ENCODE measurements at places on chromosomes 4 and X.

DNA sequence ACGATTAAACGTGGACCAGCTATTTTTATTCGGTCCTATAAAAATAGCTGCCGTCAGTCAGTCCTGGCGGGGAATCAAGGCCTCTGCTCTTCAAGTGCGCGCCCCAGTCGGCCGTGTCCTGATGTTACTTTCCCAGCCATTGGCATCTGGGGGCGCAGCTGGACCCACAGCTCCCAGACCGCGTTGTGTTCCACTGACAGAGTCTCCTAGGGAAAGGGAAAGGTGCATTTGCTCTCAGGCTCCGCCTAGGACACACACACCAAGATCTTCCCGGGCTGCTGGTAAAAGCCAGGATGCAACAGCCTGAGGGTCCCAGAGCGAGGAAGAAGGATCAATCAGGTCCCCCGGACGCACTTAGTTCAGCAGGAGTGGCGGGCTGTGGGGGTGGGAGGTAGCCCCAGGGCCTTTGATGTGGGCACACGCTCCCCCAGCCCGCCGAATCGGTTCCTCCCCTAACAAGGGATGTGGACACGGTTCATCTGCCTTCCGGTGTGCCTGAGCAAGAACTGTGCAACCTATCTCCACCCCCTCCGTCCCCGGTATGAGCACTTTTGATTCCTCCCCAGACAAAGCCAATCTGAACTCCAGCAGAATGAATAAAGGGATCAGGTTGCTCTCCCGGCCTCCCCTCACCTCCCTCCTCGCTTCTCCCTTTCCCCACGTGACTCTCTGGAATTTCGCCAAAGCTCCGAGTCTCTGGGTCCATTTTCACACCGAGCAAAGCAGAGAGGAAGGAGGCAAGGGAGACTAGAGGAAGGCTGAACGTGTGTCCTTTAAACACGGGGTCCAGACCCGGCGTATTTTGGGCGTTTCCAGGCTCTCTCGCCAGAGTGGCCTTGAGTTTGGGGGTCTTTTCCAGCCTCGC lies 626 bp upstream of the FRAS1 start:
- peak; percentile 96 for DNase-seq

- no peak for DNase-seq
Measured at GRCh38 chr4:2333356-2333841, 71.5 kb upstream of the MXD4 start.

DNA sequence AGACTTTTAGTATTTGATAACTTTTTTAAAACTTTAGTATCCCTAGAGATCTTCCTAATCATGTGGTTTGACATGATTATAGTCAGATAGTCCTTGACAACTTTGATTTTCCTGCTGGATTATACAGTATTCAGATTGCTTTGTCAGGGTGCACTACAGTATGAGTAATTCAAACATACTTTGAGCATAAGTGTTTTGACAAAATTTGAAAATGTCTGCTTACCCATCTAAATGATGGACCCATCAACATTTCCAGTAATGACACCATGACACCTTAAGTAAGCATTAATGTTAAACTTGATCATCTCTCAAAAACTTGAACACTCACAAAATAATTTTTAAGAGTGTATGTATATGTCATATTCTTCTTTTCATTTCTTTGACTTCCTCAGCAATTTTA lies 514.5 kb upstream of the SMIM31 start:
- no peak for DNase-seq

- DNase-seq: no peak
Measured at GRCh38 chrX:148905400-148905799, 405.0 kb downstream of the AFF2 start.

- DNase-seq: no peak
Measured at GRCh38 chrX:105307762-105308161, 87.3 kb upstream of the TEX13A start.

DNA sequence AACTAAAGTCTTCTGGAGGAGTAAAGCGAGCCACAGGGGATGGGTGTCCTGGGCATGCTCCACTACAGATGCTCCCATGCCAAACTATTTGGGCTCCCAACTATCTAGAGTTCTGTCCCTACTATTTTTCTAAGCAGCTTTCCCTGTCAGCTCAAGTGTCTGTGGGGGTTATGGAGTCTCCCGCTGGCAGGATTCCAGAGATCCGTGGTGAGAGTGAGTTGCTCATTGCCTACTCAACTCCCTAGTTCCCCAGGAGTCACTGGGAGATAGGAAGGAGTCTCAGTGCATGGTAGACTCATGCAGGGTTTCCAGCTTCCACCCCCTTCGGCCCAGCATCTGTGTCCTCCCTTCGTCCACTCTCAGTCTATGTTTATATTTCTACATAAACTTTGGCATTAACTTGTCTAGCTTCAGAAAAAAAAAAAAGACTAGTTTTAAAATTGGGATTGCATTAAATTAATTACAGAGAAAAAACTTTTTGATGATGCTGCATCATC lies 55.1 kb upstream of the INPP4B start:
- no peak for DNase-seq

DNA sequence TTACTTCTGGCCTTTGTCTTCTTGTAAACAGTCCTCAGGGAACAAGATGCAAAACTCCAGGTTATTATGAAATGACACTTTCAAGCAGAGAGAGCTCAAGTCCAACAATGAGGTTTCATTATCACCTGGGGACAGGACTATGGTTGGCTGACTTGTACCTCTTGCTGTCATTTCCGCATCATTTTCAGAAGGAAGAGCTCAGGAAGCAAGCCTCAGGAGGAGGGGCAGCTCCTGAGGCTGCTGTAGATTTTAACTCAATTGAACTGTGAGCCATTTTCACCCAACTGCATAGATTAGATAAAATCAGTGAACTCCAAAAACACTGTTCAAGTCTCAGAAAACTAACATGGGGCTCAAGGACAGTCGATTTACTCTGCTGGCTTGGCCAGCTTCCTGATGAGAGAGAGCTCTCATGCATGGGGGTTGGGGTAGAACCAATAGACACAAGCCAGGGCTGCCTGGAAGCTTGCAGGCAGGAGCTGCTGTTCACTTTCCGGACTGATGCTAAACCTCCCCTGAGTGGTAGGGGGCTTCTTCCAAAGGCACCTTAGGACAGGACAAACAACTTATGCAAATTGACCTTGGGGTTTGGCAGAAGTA lies 23.6 kb downstream of the TMEM255A start:
- DNase-seq: no peak

GRCh38 chrX:134460862-134461220 lies 876 bp downstream of the HPRT1 start:
- peak; percentile 31 for DNase-seq

DNA sequence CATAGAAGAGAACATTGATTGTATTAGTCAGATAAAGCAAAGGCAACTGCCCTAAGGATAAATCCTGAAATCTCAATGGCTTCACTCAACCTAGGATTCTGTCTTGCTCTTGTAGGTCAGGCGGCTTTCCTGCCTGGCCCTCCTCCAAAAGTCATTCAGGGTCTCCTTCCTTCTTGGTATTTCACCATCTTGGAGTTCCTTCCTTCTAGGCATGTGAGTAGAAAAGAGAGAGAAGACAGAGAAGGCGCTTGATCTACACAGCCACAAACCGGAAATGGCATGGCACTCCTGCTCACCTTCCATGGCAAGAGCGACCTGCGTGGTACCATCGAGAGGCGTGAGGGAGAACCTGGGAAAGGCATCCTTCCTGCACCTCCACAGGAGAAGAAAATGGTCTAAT lies 45.3 kb upstream of the HELT start:
- no peak for DNase-seq

GRCh38 chr4:13849778-13850177 lies 222.3 kb upstream of the BOD1L1 start:
- no peak for DNase-seq

DNA sequence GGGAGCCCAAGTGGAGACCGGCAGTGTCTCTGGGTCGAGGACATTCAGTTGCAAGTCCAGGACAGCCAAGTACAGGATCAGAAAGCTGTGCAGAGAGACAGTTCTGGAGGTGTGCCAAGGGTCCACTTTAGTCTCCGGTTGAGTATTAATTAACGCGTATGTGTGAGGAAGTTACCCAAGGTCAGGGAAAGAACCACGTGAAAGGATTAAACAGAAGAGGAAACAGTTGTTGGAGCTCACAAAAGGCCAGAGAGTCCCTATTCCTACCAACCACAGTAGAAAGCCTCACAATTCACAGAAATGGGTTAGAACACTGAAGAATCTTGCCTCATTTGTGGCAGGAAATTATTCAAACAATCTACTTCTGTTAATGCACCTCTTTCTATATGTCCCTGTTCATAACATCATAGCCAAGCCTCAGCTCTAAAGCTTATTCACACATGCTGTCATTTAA lies 17.9 kb upstream of the NSUN7 start:
- peak; percentile 49 for DNase-seq

- DNase-seq: no peak
Measured at GRCh38 chr4:153114771-153115321, 89.4 kb upstream of the TRIM2 start.

- DNase-seq: no peak
Measured at GRCh38 chr4:113825272-113825671, 63.7 kb upstream of the CAMK2D start.

DNA sequence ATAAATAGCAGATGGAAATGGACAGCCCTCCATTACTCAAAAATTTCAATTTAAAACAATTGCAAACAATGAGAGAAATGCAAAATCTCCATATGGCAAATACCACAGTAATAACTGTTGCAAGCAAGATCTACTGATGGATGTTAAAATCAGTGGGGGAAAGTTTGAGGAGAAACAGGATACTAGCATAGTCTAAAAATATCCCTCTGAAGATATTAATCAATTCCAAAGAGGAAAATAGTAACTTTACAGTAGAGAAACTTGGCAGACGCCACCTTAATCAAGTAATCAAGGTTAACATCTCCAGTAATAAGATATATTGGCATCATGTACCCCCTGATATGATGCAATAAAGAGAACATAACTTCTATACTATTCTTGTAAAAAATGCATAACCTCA lies 344.8 kb downstream of the ZNF674 start:
- no peak for DNase-seq

DNA sequence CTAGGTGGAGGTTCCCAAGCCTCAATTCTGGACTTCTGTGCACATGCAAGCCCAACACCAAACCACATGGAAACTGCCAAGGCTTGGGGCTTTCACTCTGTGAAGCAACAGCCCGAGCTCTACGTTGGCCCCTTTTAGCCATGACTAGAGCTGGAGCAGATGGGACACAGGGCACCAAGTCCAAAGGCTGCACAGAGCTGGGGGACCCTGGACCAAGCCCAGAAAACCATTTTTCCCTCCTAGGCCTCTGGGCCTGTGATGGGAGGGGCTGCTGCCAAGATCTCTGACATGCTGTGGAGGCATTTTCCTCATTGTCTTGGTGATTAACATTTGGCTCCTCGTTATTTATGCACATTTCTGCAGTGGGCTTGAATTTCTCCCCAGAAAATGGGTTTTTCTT lies 258.7 kb upstream of the ACTRT1 start:
- no peak for DNase-seq

GRCh38 chrX:84469226-84469625 lies 33.0 kb downstream of the HDX start:
- peak; percentile 8 for DNase-seq

GRCh38 chr4:44522761-44523445 lies 74.3 kb upstream of the KCTD8 start:
- DNase-seq: no peak

GRCh38 chrX:11197671-11198070 lies 86.5 kb downstream of the HCCS start:
- no peak for DNase-seq

DNA sequence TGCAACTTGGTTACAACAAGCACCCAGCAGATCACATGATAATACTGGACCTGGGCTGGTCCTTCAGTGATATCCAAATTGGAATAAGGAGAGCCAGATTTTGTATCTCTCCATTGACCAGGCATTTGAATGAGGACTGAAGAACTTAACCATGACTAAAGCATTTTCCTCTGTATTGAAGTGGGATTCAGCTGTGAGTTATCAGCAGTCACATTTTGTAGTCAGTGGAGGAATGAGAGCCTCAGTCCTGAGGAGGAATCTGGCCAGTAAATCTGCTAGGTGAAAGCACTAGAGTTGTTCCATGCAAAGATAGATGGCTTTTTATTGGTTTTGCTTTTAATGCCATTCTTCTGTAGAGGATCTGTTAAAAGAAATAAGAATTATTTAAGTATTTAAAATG lies 1506.0 kb downstream of the PCDH7 start:
- DNase-seq: no peak

DNA sequence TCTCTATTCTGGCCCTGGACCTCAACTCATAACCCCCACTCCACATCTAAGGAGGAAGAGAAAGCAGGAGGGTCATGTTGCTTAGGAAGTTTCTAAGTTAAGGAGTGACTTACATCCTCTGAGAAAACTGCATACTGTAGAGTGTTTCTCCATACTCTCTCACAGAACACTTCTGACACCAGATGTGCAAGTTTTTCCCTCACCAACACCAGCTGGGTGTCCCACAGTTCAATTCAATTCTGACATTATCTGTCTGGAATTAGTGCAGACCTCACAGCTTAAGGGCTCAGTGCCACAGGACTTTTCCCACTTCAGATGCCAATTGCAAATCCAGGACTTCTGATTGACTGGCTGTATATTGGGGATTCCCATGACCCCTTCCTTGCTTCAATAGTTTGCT lies 89.0 kb upstream of the SFRP2 start:
- DNase-seq: no peak

GRCh38 chrX:37905436-37906147 lies 58.2 kb upstream of the DYNLT3 start:
- no peak for DNase-seq

DNA sequence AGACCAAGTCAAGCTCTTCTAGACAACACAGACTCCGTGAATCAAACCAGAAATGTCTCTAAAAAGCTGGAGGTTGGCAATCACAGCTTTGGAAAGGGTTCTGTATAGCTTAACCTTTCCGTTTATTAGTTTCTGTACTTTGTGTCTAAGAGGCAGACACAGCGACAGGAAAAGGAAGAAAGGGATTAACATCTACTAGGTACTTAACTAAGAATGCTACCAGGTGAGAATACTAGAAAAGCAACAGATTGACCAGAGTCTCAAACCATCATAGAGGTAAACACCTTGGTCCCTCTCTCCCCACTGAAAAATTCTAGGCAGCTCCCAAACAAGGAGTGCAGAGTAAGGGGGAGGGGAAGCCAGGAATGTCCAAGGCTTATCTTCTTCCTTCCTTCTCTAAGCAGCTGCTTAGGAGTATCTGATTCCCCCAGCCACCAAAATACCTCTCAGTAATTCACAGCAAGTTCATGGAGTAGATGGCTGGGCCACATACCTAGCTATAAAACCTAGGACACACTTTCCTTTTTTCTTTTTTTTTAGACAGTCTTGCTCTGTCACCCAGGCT lies 80.8 kb downstream of the APBB2 start:
- no peak for DNase-seq

- no peak for DNase-seq
Measured at GRCh38 chrX:79400623-79401022, 33.5 kb upstream of the ITM2A start.

DNA sequence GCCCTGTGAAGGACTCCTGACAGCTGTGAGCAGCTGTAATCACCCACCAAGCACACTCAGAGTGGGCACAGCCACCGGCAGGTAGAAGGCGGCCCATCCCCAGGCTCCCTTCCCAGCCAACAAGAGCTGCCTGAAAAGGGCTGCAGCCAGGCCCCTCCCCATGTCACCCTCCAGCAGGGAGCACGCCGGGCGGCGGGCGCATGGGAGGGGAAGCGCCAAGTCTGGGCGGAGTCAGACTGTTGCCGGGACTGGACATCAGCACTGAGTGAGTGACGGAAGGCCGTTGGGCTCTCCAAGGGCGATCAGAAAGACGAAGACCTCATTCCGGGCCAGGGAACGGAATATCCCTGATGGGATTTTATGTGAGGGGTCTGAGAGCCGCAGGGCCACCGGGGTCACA lies 82.1 kb downstream of the PPP2R2C start:
- no peak for DNase-seq

GRCh38 chr4:183936047-183936446 lies 30.9 kb downstream of the STOX2 start:
- no peak for DNase-seq
